ENCODE measurements at places on chromosomes 1 and 21. TPM values are rescaled to one million over a fixed set of nuclear protein-coding genes. Genes with fewer than 3 reads are reported as not detected.

GRCh38 chr1:116762781-116763115 is 8.5 kb downstream of the CD2 start:
- peaks cover 3% of the 10 kb centered on the region for H3K4me1 ChIP-seq
- peaks cover 5% of the 10 kb centered on the region for H3K27me3 ChIP-seq

The PTAFR gene
- total RNA-seq, result 0.72 TPM

The CELA3A gene
- total RNA-seq, result not detected

GRCh38 chr1:19344372-19344810 is 32.3 kb downstream of the SLC66A1 start:
- no peaks in the 10 kb centered on the region for H3K4me1 ChIP-seq
- no peak overlapping the region for H3K4me3 ChIP-seq
- H3K27me3 ChIP-seq, result peaks cover 6% of the 10 kb centered on the region
- DNase-seq, result peak; percentile 73
- peaks cover 31% of the 10 kb centered on the region for H3K36me3 ChIP-seq

DNA sequence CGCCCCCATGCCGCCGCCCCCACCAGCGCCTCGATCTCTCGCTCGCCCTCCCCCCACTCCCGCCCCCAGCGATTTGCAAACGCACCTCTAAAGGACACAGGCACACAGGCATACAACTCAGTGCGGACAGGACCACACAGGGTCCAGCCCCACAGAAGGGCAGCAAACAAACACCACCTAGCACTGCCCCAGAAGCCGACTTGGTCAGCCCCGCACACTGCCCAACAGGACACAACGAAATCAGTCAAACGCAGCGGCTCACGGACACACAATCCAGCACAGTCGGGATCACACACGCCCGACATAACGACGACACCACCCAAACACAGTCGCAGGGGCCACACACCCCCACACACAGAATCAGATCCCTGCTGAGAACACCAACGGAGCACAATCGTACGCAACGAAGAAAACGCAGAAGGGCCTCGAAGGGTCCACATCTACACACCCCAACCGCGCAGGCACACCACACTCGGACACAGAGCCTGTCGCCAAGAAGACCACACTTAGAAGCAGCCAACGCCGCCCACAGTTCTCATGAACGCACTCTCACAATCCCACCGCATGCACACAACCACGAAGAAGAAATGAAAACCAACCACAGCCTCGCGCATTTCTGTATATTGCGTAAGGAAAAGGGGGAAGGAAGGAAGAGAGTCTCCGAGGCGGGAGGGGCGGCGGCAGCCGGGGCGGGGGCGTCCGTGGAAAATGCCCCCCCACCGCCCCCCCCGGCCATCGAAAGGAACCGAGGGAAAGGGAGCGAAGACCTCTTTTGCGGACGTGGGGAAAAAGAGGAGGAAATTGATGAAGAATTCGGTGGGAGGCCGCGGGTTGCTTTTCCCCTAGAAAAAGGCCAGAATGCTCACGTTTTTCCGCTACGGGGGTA is 481 bp downstream of the TAL1 start:
- peak overlapping the region; percentile 100 for H3K4me3 ChIP-seq
- H3K27me3 ChIP-seq, result peaks cover 55% of the 10 kb centered on the region
- H3K36me3 ChIP-seq, result peaks cover 43% of the 10 kb centered on the region

DNA sequence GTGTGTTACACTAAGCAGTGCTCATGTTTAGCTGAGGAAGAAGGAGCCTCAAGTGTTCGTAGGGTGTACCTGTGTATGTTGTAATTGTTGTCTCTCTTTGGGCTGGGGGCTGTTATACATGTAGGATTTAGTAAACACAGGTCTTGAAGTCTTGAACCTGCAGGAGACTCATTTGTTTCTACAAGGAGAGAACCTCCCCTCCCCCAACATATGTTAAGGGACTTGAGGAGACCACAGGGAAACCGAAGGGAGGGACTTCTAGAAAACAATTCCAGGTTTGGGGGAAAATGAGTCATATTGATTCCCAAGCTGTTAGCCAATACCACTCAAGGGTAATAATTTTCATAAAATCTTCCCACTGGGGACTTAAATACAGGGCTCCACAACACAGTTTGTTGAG is 25.0 kb upstream of the AGBL4 start:
- no peaks in the 10 kb centered on the region for H3K36me3 ChIP-seq
- H3K27me3 ChIP-seq, result peaks cover 6% of the 10 kb centered on the region
- H3K4me3 ChIP-seq, result peak overlapping the region; percentile 75
- peaks cover 9% of the 10 kb centered on the region for H3K4me1 ChIP-seq
- no peak overlapping the region for H3K27ac ChIP-seq

- H3K27ac ChIP-seq, result no peak overlapping the region
- H3K27me3 ChIP-seq, result peaks cover 3% of the 10 kb centered on the region
- peaks cover 43% of the 10 kb centered on the region for H3K4me1 ChIP-seq
Measured at GRCh38 chr1:11279630-11280029, 6.6 kb downstream of the UBIAD1 start.

The SPRR2A gene
- total RNA-seq, result not detected

DNA sequence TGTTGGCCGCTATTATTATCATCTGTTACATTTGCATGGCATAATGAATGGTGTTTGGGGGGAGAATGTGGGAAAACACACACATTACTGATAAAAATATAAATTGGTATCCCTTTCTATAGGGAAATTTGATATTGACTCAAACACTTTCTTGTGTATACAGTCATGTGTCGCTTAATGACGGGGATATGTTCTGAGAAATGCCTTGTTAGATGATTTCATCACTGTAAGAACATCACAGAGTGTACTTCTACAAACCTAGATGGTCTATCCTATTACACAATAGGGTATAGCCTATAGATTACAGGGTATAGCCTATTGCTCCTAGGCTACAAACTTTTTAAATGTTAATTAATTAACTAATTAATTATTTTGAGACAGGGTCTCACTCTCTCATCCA is 67.2 kb upstream of the B3GALNT2 start:
- H3K27ac ChIP-seq, result no peak overlapping the region
- H3K4me3 ChIP-seq, result no peak overlapping the region
- no peak for DNase-seq

DNA sequence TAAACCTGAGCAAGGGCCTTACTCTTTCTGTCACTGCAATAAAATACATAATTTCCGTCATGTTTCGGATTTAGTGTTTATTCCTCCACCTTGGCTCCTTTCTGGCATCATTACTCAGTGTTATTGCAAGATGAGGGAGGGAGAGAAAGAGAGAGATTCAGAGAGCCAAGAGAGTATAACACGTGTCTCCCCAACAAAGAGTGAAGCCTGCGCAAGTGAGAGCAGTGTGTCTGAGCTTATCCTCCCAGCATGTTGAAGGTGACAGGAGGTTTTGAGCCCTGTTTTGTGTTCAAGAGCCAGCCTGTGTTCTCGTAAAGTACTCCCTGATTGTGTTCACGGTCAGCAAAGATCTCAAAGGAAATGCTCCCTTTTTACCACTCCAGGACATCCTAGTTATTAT is 6.3 kb downstream of the RUNX1 start:
- H3K36me3 ChIP-seq, result no peaks in the 10 kb centered on the region
- peaks cover 23% of the 10 kb centered on the region for H3K4me1 ChIP-seq
- no peak for DNase-seq
- H3K4me3 ChIP-seq, result no peak overlapping the region
- peaks cover 9% of the 10 kb centered on the region for H3K27me3 ChIP-seq
- H3K27ac ChIP-seq, result no peak overlapping the region

GRCh38 chr21:33015756-33016155 is 10.0 kb upstream of the OLIG2 start:
- H3K4me3 ChIP-seq, result no peak overlapping the region
- peaks cover 7% of the 10 kb centered on the region for H3K27me3 ChIP-seq
- no peaks in the 10 kb centered on the region for H3K36me3 ChIP-seq
- H3K27ac ChIP-seq, result no peak overlapping the region
- no peak for DNase-seq

Data from endothelial cell (in vitro differentiated cells).